G401 (cell line): ENCODE measurements at places on chromosomes 16 and 17.

- DNase-seq, result no peak
Observed at GRCh38 chr17:18259621-18260331, 686 bp upstream of the MIEF2 start.

GRCh38 chr17:17347234-17347955, 44.2 kb downstream of the NT5M start:
- DNase-seq, result no peak

- DNase-seq, result no peak
Observed at GRCh38 chr17:83116783-83117555, 37.6 kb downstream of the METRNL start.

DNA sequence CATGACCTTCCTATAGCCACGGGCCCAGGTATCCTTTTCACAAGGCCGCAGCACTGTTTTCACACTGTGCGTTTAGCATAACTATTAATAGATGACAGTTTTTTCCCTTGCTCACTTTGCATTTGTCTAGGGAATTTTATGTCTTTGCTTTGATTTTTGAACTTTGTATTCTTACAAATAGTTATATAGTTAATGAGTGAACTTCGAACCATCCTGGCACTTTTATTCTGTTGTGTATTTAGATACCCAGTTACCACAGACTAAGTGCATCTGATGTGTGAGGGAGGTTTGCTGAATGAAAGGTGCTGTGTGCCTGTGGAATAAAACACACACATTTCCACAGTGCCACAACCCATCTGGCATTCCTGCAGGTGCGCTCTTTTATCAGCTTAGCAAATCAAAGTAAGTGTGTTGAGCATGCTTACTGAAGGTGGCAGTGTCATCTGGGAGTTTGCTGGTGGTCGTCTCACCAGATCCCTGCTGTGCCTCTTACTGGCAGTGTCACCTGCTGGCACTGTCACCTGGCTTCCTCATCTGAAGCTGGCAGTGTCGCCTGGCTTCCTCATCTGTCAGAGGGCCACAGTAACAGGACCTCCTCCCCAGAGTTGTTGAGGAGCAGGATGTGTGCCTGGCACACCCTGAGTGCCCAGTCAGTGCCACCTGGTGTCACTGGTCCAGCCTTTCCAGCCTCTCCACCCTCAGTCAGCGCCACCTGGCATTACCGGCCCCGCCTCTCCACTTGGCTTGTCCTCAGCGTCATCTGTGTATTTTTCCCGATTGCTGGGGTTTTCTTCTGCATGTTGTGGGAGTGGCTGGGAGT, 37.6 kb downstream of the USP10 start:
- peak; percentile 79 for DNase-seq

DNA sequence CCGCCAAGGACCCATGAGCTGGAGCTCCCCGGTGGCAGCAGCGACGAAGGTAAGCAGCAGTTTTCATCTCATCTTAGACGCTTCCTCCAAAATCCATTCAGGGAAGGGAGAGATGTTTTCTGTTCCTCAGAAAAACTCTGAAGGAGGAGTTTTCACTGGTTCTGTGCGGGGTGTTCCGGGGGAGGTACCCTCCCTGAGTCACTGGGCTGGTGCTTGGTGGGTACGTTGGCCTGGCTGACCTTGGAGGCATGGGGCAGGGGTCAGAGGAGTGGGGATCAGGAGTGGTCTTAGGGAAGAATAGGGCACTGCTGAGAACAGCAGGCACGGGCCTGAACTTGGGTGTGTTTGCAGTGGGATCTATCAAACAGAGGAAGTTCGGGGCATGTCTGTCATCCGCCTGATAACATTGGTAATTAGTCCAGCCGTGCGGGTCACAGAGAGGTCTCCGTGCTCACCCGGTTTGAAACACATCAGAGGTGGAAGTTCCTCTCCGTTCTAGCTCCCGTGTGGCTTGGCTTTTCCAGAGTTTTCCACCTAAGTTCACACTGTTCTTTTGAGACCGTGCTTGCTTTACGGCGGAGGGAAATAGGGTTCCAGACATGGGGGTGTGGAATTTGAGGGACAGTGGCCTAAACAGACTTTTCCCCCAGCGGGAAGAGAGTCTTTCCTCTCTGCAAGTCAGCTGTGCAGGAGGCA, 59.6 kb upstream of the CIBAR2 start:
- DNase-seq, result no peak

DNA sequence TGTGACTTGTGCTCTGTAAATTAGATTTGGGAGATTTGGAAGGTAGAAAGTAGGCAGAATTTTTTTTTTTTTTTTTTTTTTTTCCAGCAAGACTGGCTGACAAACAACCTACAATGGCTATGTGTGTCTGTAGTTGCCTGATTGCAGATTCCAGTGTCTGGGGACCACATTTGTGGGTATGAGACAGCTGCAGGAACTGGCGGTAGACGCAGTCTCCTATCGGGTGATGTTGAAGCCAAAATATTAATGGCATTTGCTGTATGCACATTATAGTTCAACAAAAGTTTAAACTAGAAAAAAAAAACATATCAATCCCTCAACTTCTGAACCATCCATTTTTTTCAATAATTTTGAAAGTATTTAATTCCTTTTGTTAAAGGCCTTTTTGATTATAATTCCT, 665.2 kb downstream of the TOX3 start:
- DNase-seq, result no peak

- no peak for DNase-seq
Observed at GRCh38 chr17:71593078-71593477, 527.7 kb upstream of the SOX9 start.

DNA sequence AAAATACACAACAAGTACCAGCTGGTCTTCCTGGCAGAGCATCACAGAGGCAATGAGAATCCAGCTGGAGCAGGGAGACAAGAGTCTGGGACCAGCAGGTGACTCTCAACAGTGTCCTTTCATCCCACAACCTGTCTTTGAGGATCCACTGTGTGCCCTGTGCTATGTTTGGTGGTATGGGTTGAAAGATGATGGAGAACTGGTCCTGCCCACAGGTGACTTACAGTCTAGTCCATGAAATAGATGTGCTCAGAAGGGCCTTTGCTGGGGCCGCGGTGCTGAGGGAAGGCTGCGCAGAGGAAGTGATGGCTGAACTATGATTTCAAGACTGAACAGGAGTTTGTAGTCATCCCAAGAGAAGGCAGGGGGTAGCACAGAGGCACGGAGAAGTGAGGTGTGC, 17.9 kb downstream of the WNT3 start:
- no peak for DNase-seq

DNA sequence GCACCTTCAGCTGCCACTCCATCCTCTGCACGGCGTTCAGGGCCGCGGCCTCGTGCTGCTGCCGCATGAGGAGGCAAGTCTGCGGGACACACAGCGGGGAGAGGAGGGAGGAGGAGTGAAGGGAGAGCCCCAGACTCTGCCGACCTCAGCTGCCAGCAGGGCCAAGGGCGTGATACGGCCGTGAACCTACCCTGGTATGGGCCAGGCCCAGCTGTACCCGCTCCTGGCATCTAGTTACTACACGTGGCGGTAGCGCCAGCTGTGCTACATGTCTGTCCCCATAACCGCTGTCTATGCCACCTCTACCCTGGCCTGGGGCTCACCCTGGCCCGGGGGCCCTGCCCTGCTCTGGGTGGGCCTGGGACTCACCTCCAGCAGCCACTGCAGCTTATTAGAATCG, 51.1 kb downstream of the ZNF778 start:
- no peak for DNase-seq

- no peak for DNase-seq
Observed at GRCh38 chr16:73915140-73915539, 381.5 kb upstream of the PSMD7 start.

DNA sequence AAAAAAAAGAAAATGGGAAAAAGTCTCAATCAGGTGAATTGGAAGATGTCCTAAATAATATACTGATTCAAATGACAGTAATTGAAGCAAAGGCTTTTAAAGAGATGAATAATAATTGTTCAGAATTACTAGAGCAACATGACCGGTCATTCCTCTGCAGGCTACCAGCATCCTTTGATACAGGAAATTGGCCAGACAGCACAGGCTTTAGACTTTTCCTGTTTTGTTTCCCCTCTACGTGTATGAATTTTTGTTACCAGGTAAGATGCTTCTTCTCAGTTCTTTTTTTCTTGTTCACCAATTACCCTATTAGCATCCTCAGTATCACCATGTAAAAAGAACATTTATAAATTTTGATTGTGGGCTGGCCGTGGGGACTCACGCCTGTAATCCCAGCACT, 77.5 kb downstream of the RPGRIP1L start:
- DNase-seq, result no peak

DNA sequence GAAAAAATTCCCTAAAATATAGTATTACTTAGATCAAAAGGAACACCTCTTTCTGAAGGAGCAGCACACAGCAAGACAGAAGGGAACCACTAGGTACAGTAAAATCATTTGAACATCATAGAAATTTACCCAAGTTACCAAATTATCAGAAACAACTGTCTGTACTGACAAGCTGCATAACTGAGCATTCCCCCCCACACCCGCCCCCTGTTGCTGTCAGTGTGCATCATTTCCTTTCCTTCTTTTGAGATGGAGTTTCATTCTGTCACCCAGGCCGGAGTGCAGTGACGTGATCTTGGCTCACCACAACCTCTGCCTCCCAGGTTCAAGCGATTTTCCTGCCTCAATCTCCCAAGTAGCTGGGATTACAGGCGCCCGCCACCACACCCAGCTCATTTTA, 120.7 kb downstream of the TRIM37 start:
- no peak for DNase-seq

DNA sequence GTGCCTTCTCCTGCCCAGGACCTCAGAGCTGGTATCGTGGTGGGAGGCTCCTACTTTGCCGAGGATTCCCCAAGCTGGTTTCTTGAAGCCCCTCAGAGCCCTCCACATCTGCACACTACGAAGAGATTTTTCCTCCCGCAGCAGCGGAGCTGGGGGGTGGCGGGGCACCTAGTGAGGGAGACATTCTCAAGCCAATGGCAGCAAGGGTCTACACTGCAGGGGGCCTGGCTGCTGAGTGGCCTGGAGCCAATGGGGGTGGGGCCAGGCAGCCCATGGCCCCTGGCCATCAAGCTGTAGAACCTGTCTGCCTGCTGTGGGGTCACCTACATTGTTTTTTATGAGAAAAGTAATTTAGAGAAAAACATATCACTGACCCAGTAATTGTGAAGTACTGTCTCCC, 5.0 kb downstream of the SLC26A11 start:
- DNase-seq, result no peak

- no peak for DNase-seq
Observed at GRCh38 chr16:17134586-17134985, 336.2 kb downstream of the XYLT1 start.

DNA sequence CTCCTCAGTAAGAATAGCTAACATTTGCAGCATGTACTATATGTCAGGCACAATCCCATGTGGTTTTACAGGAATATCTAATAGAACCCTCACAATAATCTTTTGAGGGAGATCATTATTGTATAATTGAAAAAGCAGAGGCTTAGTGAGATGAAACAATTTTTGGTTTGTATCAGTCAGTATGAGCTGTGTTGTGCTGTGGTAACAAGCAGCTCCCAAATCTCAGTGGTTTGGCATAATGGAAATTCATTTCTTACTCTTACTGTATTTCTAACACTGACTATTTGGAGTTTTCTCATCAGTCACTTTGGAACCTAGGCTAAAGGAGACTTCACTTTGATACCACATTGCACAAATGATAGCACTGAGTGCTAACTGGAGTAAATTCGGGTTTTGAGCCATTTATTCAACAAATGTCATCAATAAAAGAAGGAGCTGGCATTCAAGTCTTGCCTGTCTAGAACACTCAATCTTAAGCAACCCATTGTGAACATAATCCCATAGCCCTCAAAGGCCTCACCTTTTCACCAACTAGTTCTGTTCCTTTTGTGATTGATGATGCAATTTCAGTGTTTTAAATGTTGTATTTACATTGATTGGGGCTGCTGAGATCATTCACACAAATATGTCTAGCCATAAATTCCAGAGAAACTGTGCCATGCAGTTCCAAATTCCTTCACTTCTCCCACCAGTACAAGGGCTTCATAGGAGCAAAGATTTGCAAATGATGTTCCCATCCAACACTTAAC, 441.0 kb downstream of the XYLT1 start:
- DNase-seq, result no peak

DNA sequence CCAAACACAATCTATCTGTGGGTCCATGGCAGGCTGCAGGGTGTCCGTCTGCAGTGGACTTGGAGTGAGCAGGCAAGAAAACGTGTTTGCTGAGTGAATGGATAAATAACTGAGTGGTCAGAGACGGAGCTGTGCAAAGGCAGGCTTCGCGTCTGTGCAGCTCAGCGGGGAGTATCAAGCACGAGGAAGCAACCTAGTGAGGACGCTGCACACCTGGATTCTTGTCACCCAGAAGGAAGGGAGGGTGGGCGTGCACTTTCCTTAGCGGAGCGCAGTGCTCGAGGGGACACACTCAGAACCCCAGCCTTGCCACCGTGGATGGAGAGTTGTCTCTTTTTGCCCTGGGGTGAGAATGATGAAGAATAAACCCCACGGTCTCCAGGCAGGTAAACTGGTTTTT, 1.5 kb upstream of the RCVRN start:
- DNase-seq, result no peak

DNA sequence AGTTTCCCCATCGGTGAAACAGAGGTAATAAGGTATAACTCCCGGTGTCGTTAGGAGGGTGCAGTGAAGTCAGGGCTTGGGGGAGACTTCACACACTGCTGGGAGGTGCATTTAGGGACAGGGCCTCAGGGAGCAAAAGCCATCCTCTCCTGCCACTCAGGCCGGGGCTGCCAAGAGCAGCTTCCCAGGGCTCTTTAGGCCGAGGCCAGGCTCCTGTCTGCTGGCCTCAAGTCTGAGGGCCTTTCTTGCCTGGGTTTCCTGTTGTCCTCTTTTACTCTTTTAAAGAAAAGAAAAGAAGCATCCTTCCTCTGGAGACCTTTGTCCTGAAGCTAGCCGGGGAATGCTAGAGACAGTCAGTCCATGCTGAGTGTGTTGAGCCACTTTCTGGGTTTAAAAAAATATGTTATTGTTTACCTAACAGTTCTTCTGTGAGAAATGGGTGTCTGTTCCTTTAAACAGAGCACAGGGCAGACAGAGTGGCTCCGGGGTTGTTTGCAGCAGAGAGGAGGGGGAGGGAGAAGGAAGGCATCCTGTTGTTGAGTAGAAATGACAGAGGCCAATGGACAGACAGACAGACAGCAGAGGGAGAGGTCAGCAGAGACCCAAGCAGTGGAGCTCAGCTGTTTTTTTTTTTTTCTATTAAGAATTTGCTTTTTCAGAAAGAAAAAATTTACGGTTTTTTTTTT, 79.1 kb downstream of the C17orf67 start:
- DNase-seq, result no peak

- no peak for DNase-seq
Observed at GRCh38 chr16:72511171-72511570, 339.2 kb upstream of the PMFBP1 start.

- DNase-seq, result no peak
Observed at GRCh38 chr17:61617330-61617729, 26.3 kb upstream of the NACA2 start.

DNA sequence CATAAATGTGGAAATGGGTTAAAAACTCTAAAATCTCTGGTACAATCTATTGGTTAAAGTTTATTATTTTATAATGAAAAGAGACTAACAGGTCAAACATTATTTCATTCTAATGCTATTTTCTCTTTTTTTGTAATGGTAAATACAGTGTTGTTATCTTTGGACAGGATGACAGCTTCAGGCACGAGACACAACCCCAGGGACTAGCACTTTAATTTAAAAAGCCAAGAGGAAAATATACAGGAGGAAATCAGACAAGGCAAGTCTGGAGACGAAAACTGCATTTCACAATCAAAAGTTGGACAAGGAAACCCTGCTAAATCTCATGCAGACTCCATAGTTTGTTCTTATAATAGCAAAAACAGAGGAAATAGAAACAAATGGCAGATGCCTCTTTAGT, 589.1 kb upstream of the CDH8 start:
- no peak for DNase-seq

- DNase-seq, result no peak
Observed at GRCh38 chr16:69827524-69827923, 65.4 kb downstream of the WWP2 start.

GRCh38 chr16:81987706-81988105, 23.6 kb downstream of the SDR42E1 start:
- no peak for DNase-seq
